ENCODE measurements at places on chromosomes 7 and 10.

DNA sequence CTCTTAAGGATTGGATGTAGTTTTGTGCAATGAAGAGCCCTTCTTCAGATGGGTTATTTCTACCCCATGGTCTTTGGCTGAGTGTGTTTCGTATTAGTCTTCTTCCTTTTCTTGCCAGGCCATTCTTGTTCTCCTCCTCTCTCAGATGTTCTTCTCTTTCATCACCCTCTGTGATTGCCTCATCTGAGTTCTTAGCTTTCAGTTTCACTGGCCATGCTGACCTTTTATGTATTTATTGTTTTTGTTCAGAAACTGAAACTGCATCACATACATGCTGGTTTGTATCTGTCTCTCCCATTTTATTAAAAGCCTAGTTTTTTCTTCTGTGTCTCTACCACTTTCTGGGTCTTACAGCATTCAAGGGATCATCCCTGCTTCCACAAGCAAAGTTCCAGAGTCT lies 21.7 kb upstream of the PCGF5 start:
- peak; percentile 79 for DNase-seq

DNA sequence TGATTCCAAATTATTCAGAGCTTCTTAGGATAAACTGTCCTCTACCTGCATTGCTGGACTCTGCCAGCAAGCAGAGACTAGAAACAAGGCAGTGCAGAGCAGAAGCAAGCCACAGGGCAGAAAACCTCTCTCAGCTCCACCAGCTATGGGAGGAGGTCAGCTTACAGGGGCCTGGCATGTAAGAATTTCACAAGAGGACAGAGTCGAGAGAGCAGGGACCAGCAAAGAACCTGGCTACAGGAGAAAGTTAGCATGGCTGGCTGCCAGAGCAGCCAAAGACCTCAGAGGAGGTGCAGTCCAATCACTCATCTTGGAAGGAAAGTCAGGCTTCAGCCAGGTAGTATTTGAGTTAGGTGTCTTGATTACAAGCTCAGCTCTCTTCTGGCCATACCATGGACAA lies 62.9 kb downstream of the ENO4 start:
- no peak for DNase-seq

- peak; percentile 70 for DNase-seq
Observed at GRCh38 chr7:155380221-155380861, 77.6 kb upstream of the EN2 start.

GRCh38 chr7:151469281-151469680 lies 29.3 kb upstream of the CRYGN start:
- DNase-seq = no peak

DNA sequence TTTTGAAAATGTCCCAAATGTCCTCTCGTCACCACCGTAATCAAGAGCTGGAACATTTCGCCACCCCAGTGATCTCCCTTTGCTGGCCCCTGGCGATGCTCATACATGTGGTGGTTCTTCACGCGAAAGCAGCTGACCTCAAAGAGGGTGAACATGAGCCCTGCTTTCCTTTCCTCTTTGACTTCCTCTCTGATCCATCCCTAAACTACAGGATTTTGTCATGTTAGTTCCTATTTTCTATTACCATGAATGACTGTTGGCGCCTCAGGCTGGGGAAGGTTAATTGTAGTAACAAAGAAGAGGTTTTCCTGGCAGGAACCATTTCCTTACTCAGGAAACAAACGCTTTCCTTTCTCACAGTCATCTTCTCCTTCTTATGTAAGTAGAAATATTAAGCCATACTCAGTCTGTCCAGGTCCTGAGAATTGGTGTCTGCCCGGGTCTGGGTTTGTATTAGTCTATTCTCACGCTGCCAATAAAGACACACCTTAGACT lies 114.5 kb downstream of the INSYN2A start:
- DNase-seq = no peak

- DNase-seq = no peak
Observed at GRCh38 chr7:72309476-72309875, 102.7 kb downstream of the CALN1 start.

- DNase-seq = peak; percentile 76
Observed at GRCh38 chr7:76260171-76260703, 42.2 kb upstream of the HSPB1 start.

GRCh38 chr10:61628151-61628874 lies 34.4 kb upstream of the CABCOCO1 start:
- no peak for DNase-seq

DNA sequence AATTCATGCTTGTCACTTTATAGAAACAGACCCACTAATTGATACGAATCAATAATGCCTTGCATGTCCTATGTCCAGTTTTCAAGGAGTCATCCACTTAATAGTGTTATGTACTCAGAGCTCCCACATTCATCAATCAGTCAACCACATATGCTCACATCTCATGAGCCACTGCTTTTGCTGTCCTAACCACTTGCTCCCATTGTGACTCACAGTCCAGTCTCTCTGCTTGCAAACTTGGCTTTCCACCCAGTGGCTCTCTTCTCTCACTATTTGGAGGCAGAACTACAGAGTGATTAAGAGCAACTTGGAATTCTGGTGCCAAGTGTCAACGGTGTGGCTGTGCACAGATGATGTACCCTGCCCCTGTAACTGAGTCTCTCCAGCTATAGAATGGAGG lies 166.0 kb downstream of the SNX13 start:
- no peak for DNase-seq

GRCh38 chr10:71840177-71840957 lies 10.7 kb downstream of the PSAP start:
- peak; percentile 66 for DNase-seq

GRCh38 chr7:111199643-111200042 lies 108.7 kb downstream of the LRRN3 start:
- no peak for DNase-seq

DNA sequence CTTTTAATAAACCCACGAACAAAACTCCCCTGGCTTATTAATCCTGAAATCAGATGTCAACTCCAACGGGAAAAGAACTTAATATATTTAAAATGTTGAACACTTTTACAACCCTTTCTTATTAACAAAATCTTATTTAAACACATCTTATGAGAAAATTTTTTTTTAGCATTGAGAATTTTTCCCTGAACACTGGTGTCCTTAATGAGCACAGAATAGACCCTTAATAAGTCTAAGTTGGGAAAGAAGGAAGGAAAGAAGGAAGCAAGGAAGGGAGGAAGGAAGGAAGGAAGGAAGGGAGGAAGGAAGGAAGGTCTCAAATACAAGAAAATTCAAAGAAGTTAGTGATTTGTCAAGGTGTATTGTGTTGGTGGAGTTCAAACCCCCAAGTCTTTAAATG lies 129.2 kb upstream of the COL1A2 start:
- DNase-seq = no peak

- DNase-seq = no peak
Observed at GRCh38 chr10:90276894-90277475, 575.6 kb downstream of the KIF20B start.

DNA sequence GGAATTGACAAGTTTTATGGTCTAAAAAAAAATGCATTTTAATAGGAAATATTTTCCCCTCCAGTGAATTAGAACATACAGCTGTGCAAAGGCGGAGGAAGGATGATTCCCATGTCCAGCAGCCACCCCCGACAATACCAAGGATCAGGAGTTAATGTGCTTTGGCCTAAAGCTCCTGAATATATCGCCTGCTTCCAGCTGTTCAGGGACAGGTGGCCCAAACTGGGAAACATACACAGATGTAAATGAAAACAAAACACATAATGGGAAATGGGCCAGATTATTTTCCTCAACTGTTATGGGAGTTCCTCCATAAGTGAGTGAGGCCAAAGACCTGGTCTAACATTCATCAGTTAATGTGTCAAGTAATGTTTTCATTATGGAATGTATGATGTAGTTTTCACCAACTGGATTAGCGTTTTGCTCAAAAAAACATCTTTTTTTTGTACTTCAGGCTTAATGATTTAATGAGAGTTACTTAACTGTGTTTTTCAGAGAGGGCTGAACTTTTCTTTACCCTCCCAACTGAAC lies 55.1 kb upstream of the LAMB1 start:
- DNase-seq = no peak

DNA sequence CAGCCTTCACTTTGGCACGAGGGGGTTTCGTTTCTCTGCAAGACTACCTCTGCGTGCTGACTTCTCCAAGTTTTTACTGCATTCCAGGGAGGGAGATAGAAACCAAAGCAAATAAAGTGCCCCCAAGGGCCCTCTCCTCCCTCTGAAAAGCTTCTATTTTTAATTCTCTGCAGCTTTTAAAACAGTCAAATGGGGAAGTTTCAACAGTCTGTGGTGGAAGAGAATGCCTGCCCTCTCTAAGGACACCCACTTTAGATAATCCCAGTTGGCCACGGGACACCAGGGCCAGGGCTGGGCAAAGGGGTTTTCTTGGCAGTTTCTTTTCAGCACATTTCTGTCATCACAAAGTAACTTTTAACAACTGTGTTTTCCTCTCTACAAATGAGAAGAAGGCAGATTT lies 386.7 kb upstream of the NPVF start:
- DNase-seq = no peak

- no peak for DNase-seq
Observed at GRCh38 chr10:3414667-3415023, 242.1 kb upstream of the PITRM1 start.

GRCh38 chr10:26612151-26612915 lies 85.2 kb upstream of the PDSS1 start:
- no peak for DNase-seq

DNA sequence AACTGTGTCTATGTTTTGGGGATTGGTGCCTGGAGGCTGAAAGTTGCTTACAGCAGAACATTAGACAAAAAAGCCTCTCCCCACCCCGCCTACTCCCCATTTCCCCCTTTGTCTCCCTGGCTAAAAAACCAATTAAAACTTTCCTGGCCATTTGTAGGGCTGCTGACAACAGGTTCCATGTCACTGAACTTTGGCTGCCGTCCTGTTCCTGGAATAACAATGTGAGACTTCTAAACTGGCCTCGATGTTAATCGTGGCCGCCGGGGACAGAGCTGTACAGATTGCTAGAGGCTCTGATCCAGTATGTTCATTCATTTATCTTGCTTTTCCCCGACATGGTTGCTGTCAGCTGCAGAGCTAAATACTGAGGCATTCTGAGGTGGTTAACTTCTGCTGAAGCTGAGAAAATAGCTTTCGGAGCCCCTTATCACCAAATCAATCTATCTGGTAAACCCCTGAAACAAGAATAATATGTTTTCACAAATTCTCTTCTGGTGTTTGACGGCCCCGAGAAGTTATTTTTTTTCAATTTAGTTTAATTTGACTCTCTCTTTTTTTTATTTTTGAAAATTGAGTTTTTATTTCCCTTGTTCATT lies 271.6 kb downstream of the GFRA1 start:
- DNase-seq = no peak

- no peak for DNase-seq
Observed at GRCh38 chr7:114656466-114656865, 241.9 kb downstream of the FOXP2 start.

GRCh38 chr7:51327287-51327717 lies 10.7 kb upstream of the COBL start:
- DNase-seq = no peak

GRCh38 chr10:11551104-11551503 lies 60.3 kb downstream of the USP6NL start:
- no peak for DNase-seq

GRCh38 chr7:604001-604883 lies 84.6 kb upstream of the PDGFA start:
- peak; percentile 59 for DNase-seq

DNA sequence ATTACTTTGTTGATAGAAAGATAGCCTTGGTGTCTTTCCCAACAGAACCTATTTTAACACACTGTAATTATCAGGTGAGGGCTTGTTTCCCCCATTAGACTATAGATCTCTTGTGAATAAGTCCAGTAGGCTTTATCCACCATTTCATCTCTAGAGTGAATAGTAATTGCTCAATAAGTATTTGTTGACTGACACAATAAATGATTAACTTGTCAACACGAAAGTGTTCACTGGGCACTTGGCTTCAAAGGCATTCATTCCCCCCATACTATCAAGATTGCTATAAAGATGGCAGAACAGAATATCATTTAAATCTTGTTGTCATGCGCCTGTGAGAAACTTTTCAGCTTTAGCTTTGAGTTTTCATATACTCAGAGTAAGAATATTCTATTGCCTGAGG lies 424.5 kb upstream of the LRRTM3 start:
- no peak for DNase-seq

GRCh38 chr7:24316340-24316739 lies 32.4 kb downstream of the NPY start:
- no peak for DNase-seq

GRCh38 chr10:48774416-48775205 lies 89.9 kb downstream of the WDFY4 start:
- DNase-seq = no peak

GRCh38 chr7:11831736-11832495 lies at the start of gene THSD7A:
Gene THSD7A, minus strand, starts transcription at chr7:11832198. Its CDS starts 252 bp downstream, at chr7:11831946.
- DNase-seq = no peak

- no peak for DNase-seq
Observed at GRCh38 chr7:123823898-123824753, 20.8 kb upstream of the HYAL4 start.

DNA sequence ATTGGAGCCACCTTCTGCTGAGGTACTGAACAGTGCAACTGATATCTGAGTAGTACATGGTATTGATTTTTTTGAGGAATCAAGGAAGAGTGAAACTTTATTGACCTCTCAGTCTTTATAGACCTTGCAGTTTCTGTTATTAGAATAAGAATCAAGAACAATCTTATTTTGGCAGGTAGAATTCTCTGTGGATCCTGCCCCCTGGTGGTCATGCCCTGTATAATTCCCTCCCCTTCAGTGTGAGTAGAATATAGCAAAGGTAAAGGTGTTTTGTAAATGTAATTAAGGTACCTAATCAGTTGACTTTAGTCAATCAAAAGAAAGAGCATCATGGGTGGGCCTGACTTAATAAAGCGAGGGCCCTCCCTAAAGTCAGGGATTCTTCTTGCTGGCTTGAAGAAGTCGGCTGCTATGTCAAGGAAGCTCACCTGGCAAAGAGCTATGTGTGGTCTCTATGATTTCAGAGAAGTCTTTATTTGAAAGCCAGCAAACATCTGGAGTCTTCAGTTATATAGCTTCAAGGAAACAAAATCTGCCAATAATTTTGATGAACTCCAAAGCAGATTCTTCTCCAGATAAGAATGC lies 142.8 kb downstream of the LSM5 start:
- peak; percentile 53 for DNase-seq

GRCh38 chr7:129110258-129110981 lies 34.1 kb upstream of the TSPAN33 start:
- DNase-seq = no peak

DNA sequence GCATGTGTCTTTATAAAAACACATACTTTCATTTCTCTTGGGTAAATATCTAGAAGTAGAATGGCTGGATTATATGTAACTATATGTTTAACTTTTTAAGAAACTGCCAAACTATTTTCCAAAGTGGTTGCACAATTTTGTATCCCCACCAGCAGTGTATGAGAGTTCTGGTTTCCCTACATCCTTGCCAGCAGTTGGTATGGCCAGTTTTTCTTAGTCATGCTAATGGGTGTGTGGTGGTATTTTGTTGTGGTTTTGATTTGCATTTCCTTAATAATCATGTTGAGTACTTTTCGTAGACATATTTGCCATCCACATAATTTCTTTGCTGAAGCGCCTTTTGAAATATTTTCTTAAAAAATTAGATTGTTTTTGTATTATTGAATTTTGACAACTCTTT lies 60.3 kb downstream of the NEUROG3 start:
- DNase-seq = no peak

All from erythroblast (primary cell).